ENCODE measurements at places on chromosomes 16 and 17. TPM values are rescaled to one million over a fixed set of nuclear protein-coding genes. Genes with fewer than 3 reads are reported as not detected.

GRCh38 chr16:69495821-69496220, 69.9 kb upstream of the NFAT5 start:
- DNase-seq: no peak

DNA sequence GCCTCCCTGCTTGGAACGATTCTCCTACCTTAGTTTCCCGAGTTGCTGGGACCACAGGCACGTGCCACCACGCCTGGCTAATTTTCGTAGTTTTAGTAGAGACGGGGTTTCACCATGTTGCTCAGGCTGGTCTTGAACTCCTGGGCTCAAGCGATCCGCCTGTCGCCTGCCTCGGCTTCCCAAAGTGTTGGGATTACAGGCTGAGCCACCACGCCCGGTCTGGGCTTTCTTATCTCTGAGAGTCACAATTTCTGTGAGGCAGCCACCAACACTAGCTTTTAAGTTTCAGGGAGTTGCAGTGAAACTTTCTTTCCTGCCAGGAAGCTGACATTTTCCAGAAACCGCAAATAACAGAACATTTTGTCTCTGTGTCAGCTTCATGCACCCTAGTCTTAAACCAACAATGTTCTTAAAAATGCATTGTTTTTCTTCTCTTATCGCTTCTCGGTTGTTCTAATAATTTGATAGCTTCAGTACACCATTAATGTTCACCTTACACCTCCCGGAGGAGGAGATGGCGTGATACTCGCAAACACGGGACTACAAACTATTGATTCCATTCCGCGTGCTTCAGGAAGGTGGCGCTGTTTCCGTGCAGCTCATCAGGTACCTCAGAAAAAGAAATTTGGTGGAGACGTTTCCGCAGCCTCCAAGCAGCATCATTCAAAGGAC, 7.4 kb upstream of the DHRS7B start:
- peak; percentile 74 for DNase-seq

DNA sequence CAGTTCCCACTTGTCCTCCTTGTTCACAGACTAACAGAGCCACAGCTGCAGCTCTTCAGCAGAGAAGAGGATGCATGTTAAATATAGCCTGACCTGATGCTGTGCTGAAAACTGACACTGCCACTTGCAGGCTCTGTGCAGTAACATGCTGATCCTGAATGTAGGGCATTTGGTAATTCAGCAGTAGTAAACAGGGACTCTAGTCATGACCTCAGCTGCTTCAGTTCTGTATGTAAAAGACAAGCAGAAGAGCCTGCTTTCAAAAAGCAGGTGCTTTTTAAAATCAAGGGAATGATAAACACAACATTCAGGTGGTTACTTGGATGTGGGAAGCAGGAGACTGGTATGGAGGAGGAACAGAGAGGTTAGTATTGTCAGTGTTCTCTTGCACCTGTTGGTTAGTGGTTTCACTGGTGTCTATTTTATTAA, 33.8 kb downstream of the ESRP2 start:
- no peak for DNase-seq

GRCh38 chr16:69561901-69562300, 3.9 kb upstream of the NFAT5 start:
- DNase-seq: no peak

HP gene
- not detected for total RNA-seq

TGFB1I1 gene
- total RNA-seq: 102 TPM
